ENCODE measurements at places on chromosomes 5 and 9. TPM values are rescaled to one million over a fixed set of nuclear protein-coding genes. Genes with fewer than 3 reads are reported as not detected.

The TMEM215 gene
- 0.06 TPM for polyA plus RNA-seq

- no peak for DNase-seq
Observed at GRCh38 chr9:21825637-21826036, 23.2 kb downstream of the MTAP start.

The KCTD16 gene
- polyA plus RNA-seq: 2.6 TPM

The TSSK1B gene
- polyA plus RNA-seq: not detected

DNA sequence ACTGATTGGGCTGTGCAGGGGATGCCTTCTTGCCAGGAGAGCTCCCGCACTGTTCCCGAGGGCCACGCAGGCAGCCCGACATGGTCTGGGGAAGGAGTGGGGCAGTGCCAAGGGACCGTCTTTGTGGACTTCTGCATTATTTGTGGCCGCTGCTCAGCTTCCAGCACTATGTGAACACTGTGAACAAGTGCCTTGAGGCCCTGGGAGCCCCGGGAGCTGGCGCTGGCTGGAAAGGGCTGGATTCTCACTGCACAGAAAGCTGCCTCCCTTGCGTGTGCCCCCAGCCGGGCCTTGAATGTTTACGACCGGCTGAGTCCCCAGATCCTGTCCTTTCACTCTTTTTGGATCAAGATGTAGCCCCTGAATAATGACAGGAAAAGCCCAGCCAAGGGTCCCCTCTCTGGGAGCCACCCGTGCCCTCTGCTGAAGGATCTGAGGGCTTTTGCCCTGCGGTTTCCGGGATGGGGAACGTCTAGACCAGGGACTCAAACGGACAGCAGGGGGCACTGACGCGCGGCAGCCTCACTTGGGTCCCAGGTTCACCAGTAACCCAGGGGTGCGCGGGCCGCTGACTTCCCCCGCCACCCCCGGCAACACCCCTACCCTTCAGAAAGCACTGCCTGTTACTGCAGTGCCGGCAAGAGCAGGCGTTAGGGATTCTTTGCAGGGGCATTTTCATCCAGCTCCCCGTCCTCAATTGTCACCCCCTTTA is 98.9 kb upstream of the FCN2 start:
- no peak for DNase-seq

GRCh38 chr9:129497813-129498450 is 123.0 kb downstream of the C9orf50 start:
- DNase-seq: no peak

- no peak for DNase-seq
Observed at GRCh38 chr9:136624184-136624951, 38.3 kb upstream of the EGFL7 start.

DNA sequence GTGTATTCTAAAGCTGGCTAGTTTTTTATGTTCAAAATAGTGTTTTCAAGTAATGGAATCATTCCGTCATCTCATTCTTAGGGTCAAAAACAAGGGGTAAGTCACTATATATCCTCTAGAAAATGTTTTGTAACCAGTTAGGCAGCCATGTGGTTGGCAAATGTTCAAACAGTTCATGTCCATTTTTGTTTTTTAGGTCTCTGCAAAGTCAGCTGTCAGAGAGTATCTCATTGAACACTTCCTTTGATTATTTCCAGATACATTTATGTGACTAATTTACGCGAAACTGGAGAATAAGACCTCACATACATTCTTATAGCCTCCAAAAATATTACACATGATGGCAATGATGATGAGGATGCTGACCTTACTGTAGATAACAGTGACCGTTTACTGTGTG is 50.4 kb downstream of the TRIO start:
- no peak for DNase-seq

DNA sequence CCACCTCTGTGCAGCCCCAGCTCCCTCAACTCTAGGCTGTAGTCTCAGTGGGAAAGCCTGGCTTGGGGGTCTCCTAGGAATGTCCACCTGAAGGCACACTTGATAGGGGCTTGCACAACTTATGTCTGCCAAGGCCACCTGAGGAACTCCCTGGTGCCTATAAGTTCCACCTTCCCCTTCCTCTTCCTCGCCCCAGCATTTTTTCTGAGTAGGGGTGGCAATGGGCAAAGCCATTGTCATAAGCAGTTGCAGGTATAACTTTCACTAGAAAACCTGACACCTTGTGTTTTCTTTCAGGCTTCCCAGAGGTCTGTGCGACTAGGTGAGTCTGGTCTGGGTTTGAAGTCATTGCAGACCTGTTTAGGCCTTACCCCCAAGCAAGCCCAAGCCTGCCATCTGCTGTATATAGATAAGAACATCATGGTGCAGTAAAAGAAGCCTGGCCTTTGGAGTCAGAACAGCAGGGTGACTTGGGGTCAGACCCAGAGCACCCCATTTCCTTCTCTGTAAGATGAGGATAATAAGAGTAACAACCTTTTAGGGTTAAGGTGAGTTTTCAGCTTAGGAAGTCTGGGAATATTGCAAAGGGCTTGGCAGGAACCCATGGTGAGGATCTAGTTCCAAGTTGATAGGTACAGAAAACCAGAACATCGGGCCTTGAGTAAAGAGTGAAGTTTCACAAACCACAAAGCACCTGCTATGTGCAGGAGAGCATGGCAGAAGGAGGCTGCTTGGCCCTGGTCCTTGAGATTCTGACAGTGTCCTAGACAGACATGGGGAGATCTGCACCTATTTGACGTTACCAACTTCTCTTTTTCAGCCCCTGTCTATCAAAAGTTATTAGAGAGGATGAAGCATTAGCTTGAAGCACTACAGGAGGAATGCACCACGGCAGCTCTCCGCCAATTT is 33.8 kb downstream of the TGFBI start:
- DNase-seq: no peak

DNA sequence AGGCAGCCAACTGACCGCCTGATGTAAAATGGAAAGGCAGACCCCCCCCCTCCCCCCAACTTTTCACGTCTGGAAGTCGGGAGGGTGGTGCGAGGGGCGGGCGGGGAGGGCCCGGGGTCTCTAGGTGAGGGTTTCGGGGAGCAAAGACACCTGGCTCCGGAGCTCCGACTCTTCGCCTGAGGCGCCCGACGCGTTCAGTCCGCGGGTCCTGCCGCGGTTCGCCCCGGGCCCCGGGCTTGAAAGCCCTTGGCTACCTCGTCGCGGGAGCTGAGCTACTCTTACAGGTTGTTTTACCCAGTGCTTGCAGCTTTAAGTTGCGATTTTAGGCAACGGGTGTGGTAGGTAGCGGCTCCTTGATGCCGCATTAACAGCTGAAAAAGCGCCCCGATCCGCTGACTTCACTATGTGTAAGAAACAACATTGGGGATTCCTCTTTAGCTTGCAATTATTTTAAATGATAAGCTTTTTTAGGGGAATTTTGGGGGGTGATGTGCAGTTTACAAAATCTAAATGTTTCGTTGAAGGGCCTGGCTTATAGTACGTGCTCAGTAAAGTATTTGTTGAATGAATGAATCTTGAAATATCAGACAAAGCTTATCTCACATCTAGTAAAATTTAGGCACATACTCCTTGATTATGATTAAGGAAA is 722 bp downstream of the CDC42SE2 start:
- DNase-seq: peak; percentile 19

The CDC26 gene
- polyA plus RNA-seq: 39.7 TPM

GRCh38 chr5:61525512-61526206 is 193.6 kb downstream of the ZSWIM6 start:
- DNase-seq: peak; percentile 18

DNA sequence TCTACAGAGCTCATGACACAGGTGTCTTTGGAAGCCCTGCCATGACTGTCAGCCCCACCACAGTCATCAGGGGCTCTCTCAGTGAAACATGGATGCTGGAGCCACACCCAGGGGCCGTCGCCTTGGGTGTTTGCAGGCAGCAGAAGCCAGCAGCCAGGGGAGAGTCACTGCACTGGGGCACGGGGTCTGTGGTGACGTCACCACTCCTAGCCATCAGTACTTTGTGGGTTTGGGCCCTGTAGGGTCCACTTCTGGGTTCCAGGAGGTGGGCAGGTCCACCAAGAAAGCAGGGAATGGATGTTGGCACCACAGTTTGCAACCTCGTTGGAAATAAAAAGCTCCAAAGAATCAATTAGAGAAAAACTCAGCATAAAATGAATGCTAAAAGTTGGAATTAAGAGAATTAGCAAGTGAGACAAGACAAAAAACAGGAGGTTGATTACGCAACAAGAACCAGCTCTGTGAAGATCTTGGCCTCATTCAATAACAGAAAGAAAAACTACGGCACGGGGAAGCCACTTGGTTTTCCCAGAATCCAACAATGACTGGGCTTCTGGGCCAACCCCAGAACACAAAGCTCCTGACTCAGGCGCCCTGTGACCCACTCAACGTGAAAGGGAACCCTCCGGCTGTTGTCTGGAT is 34.3 kb downstream of the MED10 start:
- DNase-seq: no peak

The NDOR1 gene
- polyA plus RNA-seq: 12.1 TPM

DNA sequence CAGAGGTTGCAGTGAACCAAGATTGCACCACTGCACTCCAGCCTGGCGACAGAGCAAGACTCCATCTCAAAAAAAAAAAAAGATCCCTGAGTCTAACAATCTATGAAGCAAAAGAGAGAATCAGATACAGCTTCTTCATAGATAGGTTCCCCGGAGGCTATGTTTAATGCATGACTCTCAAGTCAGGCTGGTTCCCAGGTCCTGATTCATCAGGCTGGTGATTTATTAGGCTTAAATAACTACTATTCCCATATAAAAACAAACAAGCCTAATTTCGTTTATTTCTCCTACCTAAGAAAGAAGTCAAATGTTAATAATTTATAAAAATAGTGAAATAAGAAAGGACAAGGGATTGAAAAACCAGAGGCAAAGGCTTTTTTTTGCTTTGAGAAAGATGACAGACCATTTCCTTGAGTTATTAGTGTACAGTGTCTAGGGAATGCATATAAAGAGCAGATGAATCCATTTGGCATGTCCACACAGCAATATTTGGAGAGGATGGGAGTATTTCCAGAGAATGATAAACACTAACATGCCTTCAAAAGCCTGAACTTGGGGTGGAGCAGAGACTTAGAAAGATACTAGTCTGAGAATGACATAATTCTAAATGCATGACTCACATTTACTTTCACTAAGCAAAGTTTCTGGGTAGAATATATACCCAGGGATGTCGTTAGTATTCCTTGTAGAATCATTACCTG is 115.3 kb downstream of the NREP start:
- DNase-seq: peak; percentile 13

DNA sequence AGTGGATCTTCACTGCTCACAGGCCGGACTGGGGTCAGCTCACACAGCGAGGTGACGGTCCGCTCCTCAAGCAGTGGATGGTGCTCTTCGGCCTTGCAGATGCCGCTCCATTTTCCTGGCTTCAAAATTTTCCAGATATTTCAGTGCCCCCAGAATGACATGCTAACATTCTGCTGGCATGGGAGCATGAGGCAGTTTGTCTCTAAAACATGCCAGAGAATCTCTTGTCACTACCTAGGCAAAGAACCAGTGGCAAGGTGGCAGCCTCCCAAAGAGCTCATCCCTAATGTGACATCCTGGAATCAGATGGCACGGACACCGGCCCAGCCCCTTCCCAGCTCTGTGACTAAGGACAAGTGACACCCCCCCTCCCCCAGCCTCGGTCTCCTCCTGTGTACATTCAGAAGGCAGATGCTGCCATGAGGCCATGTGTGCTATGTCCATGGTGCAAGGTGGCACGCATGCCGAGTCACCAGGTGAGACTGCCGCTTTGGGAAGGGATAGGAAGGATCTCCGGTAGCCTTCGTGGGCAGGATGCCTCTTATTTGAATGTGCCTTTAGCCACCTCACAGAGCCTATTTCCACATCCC is 2.7 kb downstream of the S1PR3 start:
- DNase-seq: no peak

GRCh38 chr5:180646963-180647305 is 2.5 kb downstream of the FLT4 start:
- no peak for DNase-seq

- no peak for DNase-seq
Observed at GRCh38 chr9:13524245-13524644, 244.8 kb upstream of the MPDZ start.

The UBAC1 gene
- 21.9 TPM for polyA plus RNA-seq

DNA sequence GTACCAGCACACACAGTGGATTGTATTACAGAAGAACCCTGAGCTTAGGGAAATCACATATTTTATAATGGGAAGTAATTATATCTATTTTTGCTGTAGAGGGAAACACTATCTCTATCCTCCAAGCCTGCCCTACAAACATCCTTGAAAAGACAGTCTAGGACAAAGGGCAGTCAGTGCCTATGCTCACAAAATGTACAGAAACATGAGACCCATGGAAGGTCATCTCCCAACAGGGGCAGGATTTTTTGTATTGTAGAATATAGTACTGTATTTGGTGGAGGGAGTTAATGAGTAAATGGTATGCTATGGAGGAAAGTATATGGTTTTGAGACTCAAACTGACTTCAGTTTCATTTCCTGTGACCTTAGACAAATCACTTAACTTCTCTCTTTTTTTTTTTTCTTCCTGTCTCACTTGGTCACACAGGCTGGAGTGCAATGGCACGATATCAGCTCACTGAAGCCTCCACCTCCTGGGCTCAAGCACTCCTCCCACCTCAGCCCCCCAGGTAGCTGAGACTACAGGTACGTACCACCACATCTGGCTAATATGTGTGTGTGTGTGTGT is 5.8 kb upstream of the RAB14 start:
- no peak for DNase-seq

DNA sequence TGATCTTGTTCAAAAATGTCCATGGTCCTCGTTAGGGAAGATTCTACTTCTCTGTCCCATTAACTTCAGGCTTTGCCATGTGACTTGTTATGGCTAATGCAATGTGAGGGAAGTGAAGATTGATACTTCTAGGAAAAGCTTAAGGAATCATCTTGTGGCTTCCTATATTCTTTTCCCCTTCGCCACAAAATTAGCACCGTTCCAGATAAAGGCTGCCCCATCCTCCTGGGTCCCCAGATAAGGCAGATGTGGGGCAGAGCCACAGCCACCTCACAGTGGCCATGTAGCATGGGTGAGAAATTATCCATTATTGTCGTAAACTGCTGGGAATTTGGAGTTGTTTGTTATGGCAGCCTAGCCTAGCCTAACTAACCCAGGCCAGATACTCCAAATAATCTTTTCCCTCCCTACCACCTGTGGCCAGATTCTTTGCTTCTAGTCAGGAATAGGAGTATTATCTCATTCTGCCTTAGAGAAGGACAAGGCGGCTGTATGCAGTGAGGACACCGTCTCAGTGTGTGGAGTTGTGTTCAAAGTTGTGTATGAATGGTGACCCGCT is 31.9 kb upstream of the BOD1 start:
- DNase-seq: no peak

The SPATA31D4 gene
- not detected for polyA plus RNA-seq

- DNase-seq: no peak
Observed at GRCh38 chr9:119227422-119227821, 141.8 kb downstream of the BRINP1 start.

Data from large intestine (tissue), 12 donors.